Activated CD8-positive, alpha-beta memory T cell treated with anti-CD3 and anti-CD28 coated beads, Interleukin-2, amount 10 ng/mL, durations not matched to agents 7 days and 5 days (primary cell): ENCODE measurements at places on chromosomes 2 and 18.
A peak's percentile ranks its signal among the peaks of the same experiment; 100 is the strongest.

DNA sequence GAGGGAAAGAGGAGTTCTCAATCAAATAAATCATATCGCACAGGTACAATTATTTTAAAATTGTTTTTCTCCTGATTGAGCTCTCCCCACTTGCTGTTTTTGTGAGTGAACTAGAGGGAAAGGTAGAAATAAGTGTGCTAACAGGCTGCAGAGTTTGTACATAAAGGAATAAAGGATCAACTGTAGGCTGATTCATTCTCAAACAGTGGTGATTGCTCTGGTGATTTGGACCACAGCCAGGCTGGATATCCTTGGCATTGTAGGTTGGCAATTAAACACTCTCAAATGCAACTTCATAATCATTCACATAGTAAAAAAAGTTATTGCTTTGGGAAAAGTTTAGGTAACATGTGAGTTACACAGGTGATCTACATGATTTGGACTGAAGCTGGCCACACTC, 29.8 kb downstream of the LRP1B start:
- H3K4me1 ChIP-seq = no peaks in the 10 kb centered on the region
- H3K36me3 ChIP-seq = no peaks in the 10 kb centered on the region
- no peak overlapping the region for H3K4me3 ChIP-seq

DNA sequence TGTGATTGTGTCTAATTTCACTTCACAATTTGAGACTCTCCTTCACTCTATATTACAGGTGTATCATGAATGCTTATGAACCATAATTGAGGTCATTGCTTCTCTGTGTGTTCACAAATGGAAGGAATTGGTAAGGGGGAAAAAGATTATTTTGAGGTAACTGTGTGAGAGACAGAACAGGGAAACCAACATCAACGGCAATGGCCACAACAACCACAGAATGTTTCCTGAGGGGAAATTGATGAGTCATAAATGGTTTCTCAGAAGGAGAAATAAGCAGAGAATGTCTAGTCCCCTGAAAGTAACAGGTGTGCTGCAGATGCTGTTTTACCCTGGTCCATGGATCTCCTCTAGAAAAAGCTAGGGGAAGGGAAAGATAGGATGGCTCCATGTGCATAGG, 361.2 kb upstream of the GALNT5 start:
- peaks cover 33% of the 10 kb centered on the region for H3K4me1 ChIP-seq
- peak overlapping the region; percentile 4 for H3K27ac ChIP-seq
- H3K36me3 ChIP-seq = peaks cover 7% of the 10 kb centered on the region
- H3K27me3 ChIP-seq = peaks cover 65% of the 10 kb centered on the region
- no peak overlapping the region for H3K4me3 ChIP-seq

DNA sequence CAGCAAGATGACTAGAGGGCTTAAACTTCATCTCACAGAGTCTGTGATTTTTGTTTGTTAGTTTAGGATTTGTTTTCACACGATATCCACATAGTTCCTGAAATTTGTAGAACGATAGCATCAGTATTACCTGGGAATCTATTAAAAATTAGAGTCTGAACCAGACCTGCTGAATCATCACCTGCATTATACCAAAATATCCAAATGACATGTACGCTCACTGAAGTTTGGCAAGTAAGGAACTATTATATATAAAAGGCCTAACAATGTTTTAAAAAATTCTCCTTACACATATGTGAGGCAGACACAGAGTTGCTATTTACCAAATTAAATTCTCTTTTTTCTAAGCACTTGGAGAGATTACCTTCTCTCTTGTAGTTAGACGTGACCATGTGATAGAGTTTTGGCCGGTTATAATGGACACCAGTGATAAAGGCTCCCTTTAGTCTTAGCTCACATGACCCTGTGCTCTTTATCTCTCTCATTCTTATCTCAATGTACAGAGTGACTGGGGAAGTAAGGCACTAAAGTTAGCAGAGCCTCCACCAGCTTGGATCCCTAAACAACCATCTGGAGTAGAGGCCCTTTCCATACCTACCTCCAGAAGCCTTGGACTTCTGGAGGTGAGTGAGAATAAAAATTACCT, 363.1 kb downstream of the DSC3 start:
- no peaks in the 10 kb centered on the region for H3K36me3 ChIP-seq
- H3K4me1 ChIP-seq = no peaks in the 10 kb centered on the region
- H3K27me3 ChIP-seq = no peaks in the 10 kb centered on the region
- no peak overlapping the region for H3K4me3 ChIP-seq

DNA sequence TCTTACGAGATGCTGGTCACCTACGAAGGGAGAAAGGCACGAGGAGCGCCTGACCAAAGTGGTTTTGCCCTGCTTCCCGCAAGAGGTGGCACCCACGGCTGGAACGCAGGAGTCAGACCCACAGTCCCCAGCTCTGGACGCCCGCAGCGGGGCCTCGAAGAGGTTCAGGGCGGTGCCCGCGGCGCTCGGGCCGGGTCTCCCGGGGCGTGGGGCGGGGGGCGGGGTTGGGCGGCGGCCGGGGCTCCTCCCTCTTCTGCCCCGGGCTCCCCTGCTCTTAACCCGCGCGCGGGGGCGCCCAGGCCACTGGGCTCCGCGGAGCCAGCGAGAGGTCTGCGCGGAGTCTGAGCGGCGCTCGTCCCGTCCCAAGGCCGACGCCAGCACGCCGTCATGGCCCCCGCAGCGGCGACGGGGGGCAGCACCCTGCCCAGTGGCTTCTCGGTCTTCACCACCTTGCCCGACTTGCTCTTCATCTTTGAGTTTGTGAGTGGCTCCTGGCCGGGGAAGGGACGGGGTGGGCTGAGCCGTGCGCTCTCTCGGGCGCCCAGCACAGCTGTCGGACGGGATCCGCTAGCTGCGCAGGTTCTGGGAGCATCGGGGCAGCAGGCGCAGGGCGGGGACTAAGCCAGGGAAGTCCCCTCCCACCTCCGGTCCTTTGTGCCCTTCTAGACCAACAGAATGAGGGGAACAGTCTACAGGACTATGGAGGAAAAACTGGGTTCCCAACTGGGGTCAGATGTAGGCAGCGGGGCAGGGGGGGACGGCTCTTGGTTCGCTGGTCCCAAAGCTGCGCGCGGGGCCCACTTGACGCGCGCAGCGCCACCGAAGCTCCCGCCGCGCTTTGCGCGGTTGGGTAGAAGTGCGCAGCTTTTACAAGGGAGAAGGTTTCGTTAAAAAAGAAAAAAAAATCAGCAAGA, at the start of gene MAL:
MAL (plus strand) TSS at position 303 of the 914 bp plus-strand sequence; CDS start at position 388, 85 bp downstream.
- peaks cover 57% of the 10 kb centered on the region for H3K4me1 ChIP-seq
- H3K27ac ChIP-seq = peak within 1 kb of the TSS; percentile 96
- H3K27me3 ChIP-seq = peaks cover 33% of the 10 kb centered on the region
- DNase-seq = peak; percentile 74
- H3K4me3 ChIP-seq = peak within 1 kb of the TSS; percentile 98
- peaks cover 14% of the 10 kb centered on the region for H3K36me3 ChIP-seq

DNA sequence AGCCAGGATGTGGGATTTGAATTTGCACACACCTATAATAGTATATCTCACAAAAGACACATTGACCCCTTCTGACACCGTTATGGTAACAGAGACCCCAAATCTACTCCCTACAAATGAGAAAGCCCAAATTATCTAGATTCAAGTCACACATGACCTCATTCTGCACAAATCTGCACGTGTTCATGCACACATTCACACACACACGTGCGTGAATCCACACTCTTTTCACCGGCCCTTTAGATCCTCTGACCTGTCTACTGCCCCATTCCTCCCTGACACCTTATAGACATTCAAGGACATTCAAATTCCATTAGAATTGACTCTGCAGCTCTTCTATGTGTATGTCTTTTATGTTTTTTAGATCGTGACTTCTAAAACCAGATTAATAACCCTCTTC, 627.8 kb upstream of the ID2 start:
- peaks cover 41% of the 10 kb centered on the region for H3K36me3 ChIP-seq
- no peak overlapping the region for H3K4me3 ChIP-seq
- peaks cover 44% of the 10 kb centered on the region for H3K4me1 ChIP-seq

DNA sequence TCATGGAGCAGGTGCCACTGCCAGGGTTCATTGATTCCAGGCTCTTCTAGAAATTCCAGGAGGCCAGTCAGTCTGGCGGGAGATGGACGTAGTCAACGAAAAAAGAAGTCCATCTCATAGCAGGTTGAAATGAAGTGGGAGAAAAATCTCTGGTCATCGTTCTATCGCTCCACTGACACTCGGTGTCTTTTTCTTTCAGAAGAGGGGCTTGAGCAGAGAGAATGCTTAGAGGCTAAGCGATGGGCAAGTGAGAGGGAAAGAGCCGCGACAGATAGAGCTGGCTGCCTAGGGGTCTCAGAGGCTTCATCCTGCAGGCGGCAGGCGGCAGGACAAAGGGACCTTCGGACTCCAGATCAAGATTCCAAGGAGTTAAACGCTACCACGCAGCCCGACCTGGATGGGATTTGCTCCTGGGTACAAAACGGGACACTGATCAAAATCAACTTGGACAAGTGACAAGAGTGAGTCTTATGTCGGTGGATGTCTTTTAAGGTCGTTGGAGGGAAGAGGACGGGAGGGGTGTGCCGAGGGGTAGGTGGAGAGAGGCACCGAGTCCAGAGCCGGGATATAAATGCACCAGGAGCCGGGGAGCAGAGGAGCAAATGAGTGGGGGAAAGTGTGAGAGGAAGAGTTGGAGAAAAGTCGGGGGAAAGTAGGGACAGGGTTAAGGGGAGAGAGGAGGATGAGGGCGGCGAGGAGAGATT, 677 bp upstream of the TMEM178A start:
- H3K27me3 ChIP-seq = peaks cover 76% of the 10 kb centered on the region
- no peak for DNase-seq
- H3K36me3 ChIP-seq = no peaks in the 10 kb centered on the region
- no peak overlapping the region for H3K4me3 ChIP-seq
- no peak overlapping the region for H3K27ac ChIP-seq

- no peaks in the 10 kb centered on the region for H3K27me3 ChIP-seq
- no peak overlapping the region for H3K4me3 ChIP-seq
- no peaks in the 10 kb centered on the region for H3K4me1 ChIP-seq
- DNase-seq = no peak
- no peaks in the 10 kb centered on the region for H3K36me3 ChIP-seq
These were observed 119.2 kb downstream of the INHBB start for GRCh38 chr2:120465012-120465700.

DNA sequence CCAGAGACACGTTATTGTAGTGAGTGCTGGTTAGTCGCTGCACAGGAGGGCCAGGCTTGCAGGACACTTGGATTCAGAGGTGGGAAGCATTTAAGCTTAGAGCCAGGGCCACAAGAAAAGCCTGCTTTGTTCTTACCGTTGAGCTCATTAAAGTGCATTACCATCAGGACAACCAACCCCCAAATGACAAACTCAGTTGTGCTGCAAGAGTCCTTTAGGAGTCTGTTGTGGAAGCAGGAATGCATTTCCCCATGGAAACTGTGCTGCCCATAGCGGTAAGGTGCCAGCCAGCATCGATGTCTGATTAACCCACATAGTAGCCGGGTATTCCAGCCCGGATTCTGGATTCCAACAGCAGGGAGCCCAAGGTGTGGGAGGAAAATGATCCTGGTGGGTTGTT, 23.4 kb upstream of the REEP1 start:
- H3K36me3 ChIP-seq = no peaks in the 10 kb centered on the region
- H3K27ac ChIP-seq = no peak overlapping the region
- DNase-seq = no peak
- peaks cover 15% of the 10 kb centered on the region for H3K27me3 ChIP-seq
- peaks cover 3% of the 10 kb centered on the region for H3K4me1 ChIP-seq

- H3K36me3 ChIP-seq = no peaks in the 10 kb centered on the region
- no peak overlapping the region for H3K4me3 ChIP-seq
- H3K27ac ChIP-seq = no peak overlapping the region
- H3K27me3 ChIP-seq = no peaks in the 10 kb centered on the region
These were observed 93.6 kb downstream of the SCN9A start for GRCh38 chr2:166282154-166282553.

GRCh38 chr2:100745604-100746003, 74.3 kb upstream of the NPAS2 start:
- no peak for DNase-seq
- peaks cover 23% of the 10 kb centered on the region for H3K27me3 ChIP-seq
- peaks cover 9% of the 10 kb centered on the region for H3K4me1 ChIP-seq
- H3K36me3 ChIP-seq = no peaks in the 10 kb centered on the region

GRCh38 chr18:21826641-21827302, 86.2 kb downstream of the MIB1 start:
- H3K36me3 ChIP-seq = peaks cover 5% of the 10 kb centered on the region
- no peaks in the 10 kb centered on the region for H3K4me1 ChIP-seq
- DNase-seq = no peak

DNA sequence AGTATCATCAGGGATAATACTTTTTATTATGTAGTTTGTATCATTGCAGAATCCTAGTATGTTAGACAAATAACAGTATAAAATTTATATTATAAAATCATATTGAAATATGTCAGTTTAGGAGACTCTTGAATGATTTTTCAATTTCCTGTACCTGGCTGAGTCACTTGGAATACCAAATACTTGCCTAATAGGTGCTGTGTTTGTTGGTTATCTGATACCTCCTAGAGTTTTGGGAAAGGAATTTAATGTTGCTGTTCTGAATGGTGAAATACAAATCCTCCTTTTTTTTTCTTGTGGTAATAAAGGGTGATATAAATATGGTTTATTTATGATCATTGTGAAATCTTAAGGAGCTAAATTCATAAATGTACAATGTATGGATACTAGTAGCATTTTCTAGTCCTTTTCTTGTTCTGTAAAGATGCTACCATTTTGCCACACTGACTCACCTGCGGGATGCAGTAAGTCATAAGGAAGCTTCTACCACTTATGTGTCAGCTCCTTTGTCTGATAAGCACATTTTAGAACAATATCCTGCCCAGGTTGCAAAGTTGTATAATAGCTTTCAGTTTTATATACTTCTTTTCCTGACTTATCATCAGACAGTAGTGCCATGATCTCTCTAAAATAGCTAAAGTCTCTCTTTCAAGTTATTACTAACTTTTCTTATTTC, 465.5 kb downstream of the XIRP2 start:
- no peak for DNase-seq
- no peaks in the 10 kb centered on the region for H3K27me3 ChIP-seq
- no peak overlapping the region for H3K4me3 ChIP-seq
- no peak overlapping the region for H3K27ac ChIP-seq
- H3K36me3 ChIP-seq = no peaks in the 10 kb centered on the region
